LoVo (cell line): ENCODE measurements at places on chromosomes 11 and 22.

DNA sequence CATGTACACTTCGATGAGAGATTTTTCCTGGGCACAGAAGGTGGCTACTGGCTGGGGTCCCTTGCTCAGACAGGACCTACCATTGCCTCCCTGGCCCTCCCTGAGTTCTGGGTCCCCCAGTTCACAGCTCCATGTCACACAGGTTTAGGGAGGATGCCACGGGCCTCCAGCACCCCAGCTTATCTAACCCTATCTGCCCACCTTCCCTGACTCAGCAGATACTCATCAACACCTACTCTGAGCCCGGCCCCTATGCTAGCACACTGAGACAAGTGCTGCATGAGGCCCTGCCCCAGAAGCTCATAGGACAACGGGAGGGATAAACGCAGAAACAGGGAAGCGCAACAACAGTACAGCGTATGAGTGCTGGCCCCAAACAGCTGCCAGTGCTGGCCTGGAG lies 9.6 kb downstream of the NAGA start:
- no peak for DNase-seq

GRCh38 chr11:12777208-12777874 lies 103.1 kb downstream of the TEAD1 start:
- no peak for DNase-seq

- DNase-seq = no peak
Measured at GRCh38 chr11:79377406-79377805, 63.4 kb downstream of the TENM4 start.

DNA sequence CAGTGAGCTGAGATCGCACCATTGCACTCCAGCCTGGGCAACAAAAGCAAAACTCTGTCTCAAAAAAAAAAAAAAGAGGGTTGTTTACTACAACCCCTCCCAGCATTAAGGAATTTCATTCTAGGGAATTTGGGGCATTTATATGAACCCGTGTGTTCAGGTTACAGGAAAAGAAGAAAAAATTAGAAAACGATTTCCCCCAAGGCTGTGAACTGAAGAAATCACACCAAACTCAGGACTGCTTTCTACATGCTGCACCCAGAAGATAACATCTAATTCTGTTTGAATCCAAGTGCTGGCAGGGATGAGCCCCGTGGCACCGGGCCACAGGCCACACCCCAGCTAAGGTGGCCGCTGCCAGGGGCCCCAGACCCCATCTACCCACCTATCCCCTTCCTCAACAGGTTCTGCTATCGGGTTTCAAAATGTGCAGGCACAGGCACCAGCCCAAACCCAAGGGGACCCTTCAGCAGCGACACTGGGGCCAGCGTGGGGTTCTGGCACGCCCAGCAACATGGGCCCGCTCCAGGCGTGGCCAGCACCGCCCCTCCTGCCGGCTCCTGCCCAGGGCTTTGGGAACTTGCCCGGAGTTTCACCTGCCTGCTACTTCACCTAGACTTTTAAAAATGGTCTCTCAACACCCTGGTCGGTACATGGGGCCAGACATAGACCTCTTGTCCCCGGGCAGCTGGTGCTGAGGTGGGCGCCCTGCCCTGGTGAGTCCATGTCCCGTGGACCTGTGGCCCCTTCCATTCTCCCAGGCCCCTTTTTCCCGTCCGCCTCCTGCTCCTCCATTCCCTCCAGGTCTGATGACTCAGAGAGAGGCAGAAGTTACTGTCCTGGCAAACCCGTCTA lies 11.8 kb downstream of the CELSR1 start:
- no peak for DNase-seq

GRCh38 chr11:64629796-64630562 lies 39.0 kb downstream of the SLC22A12 start:
- DNase-seq = no peak
